ENCODE measurements at places on chromosomes 5 and 9. TPM values are rescaled to one million over a fixed set of nuclear protein-coding genes. Genes with fewer than 3 reads are reported as not detected.

The LAMC3 gene
- 10.2 TPM for total RNA-seq

The MAP1B gene
- total RNA-seq = 49.9 TPM

DNA sequence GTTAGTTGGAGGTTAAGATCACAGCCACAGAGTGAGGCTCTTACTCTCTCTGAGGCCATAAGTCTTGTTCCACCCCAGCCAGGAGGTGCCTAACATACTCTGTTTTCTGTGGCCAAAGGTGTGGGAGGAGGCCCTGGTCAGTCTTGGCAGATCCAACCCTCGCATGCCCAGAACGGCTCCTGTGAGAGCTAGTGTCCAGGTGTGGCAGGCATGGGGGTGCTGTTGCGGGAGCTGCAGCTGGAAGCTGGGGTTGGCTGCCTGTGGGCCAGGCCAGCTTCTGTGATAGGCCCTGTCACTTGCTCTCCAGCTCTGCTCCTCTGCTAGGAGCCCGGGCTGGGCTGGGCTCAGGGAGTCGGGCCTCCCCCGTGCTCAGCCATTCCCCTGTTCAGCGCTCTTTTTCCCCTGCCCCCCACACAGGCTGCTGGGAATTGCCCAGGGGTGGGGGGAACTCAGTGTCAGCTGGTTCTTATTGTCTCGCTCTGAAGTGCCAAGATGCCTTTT, 31.6 kb downstream of the IER5L start:
- DNase-seq = no peak

GRCh38 chr5:4990462-4990861, 149.7 kb upstream of the ADAMTS16 start:
- no peak for DNase-seq

DNA sequence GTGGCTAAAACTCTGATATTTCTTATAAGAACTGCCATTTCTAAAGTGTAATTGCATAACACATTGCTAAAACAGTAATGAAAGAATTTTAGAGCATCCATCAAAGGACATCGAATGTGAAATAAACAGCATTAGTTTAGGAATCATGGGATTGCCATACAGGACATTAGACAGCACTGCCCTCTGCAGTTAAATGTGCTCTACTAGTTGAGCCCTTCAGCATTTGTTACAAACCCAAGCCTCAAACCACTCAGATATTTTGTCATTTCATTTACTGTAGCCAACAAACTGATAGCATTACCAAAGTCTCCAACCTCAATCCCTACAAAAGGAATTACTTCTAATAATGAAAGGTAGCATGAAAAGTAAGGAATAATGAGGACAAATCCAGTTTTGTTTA, 116.8 kb upstream of the COX7C start:
- no peak for DNase-seq

GRCh38 chr9:25613709-25614108, 64.5 kb downstream of the TUSC1 start:
- no peak for DNase-seq

The ROPN1L gene
- total RNA-seq = 1.0 TPM

The FREM1 gene
- total RNA-seq = 0.53 TPM

GRCh38 chr5:135304352-135305221, 94.4 kb downstream of the MACROH2A1 start:
- peak; percentile 71 for DNase-seq

The CDKN2A gene
- not detected for total RNA-seq

GRCh38 chr9:122403381-122404000, 32.7 kb downstream of the PTGS1 start:
- no peak for DNase-seq

DNA sequence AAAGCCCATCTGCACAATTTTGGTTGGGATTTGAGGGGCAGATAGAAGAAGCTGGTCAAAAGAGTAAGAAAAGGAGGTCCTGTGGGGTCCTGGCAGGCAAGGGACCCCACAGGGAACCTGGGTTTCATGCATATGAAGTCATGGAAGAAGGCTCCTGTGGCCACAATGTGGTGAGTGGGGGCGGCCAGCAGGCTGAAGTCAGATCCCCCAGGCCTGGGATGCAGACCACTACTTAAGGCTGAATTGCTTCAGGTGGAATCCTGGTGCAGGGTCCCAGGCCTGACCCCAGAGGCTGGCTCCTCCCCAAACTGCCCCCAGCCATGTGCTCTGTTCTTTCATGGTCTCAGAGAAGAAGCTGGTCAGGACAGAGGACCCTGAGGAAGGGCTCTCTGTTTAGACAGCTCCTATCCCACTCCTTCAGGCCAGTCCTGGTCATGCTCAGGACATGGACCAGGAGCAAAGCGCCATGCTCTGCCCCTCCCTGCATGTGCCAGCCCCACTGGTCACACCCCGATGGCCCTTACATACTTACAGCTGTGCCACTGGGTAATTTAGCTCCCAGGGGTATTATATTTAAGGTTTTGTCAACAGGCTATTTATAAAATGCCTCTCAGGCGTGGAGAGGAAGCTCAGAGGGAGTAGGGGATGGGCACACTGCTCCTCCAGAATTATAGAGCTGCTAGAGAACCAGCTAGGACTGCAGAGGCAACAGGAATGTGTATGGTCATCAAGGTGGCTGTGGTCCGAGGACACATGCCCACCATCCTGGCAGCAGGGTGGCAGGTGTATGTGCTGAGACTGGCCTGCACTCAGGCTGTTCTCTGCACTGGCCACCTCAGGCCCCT, 33.4 kb downstream of the C5orf15 start:
- DNase-seq = no peak

GRCh38 chr5:164958688-164959087, 1453.3 kb downstream of the MAT2B start:
- no peak for DNase-seq

The CTNNA1 gene
- total RNA-seq = 304 TPM

DNA sequence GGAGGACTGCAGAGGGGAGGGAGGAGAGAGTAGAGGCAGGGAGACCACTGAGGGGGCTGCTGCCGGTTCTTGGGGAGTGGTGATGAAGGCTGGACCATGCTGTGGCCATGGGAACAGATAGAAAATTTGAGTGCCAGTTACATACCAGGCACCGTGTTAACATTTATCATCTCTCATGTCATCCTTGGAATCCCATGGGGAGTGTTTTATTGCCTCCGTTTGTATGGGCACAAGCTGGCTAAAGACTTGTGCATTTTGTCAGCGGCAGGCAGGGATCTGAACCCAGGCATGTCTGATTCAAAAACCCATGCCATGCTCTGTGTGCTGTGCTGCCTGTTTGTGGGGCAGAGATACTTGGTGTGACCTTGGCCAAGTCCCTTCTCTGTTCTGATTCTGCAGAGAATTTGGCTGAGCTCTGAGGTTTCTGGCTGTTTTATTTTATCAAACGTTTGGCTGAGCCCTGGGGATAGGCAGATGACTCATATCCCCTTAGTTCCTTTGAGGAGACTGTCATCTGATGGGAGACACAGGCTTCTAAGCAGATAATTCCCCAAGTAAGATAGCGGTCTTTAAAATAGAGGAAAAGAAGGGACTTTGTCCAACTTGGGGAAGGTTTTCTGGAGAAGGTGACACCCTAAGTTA, 22.2 kb downstream of the COL27A1 start:
- no peak for DNase-seq

The ISL1 gene
- total RNA-seq = 2.0 TPM

The CDH12 gene
- 0.56 TPM for total RNA-seq

- no peak for DNase-seq
Measured at GRCh38 chr5:148913985-148914431, 87.6 kb downstream of the ADRB2 start.

DNA sequence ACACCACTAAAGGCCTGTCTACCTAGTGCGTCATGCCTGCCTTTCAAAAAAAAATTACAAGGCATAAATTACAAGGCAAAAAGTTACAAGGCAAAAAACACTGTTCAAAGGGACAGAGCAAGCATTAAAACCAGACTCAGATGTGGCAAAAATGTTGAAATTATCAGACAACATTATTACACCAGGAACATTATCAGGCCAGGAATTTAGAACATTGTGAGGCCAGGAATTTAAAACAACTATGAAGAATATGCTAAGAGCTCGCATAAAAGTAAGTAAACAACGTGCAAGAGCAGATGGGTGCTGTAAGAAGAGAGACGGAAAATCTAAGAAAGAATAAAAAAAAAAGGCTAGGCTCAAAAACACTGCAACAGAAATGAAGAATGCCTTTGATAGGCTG, 18.2 kb upstream of the MLANA start:
- DNase-seq = no peak

The DPP7 gene
- total RNA-seq = 144 TPM

GRCh38 chr5:160359242-160359641, 11.2 kb downstream of the C1QTNF2 start:
- DNase-seq = no peak

DNA sequence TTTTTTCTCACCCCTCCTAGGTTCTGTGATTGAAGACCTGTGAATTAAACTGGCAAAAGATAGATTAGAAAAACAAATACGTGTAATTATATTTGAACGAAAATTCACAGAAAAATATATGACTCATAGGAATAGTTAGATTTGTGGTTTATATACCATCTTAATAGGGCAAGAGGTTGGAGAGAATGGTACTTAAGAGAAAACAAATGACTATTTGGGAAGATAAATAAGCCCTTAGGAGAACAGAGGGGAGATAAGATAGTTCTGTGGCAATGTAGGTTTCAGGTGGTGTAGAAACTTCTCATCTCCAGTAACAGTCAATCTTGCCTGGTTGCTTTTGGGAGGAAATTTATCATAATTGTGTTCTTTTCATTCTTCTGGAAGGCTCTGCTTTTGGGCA, 122.0 kb downstream of the PRDM9 start:
- DNase-seq = no peak

The PIP5KL1 gene
- total RNA-seq = 10.0 TPM

GRCh38 chr9:3777137-3777536, 251.3 kb upstream of the RFX3 start:
- no peak for DNase-seq

- peak; percentile 36 for DNase-seq
Measured at GRCh38 chr9:79129865-79130480, 441.8 kb upstream of the TLE4 start.

The ALDH1A1 gene
- total RNA-seq = 16.7 TPM

DNA sequence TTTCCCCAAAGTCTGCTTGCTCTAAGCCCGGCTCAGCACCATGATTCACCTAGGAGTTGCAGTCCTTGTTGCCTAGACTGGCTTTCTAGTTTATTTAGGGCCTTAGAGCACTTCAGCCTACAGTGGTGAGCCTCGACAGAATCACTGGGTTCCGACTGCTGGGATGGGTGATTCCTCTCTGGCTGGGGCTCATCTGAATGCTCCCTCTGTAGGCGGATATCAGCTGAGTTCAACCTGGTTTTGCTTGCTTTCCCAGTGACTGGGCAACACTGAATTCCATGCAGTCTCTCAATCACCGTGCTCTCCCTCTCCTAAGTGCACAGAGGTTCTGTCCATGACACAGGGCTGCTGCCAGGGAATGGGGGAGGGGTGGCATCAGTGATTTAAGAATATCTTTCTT, 54.1 kb downstream of the OSMR start:
- no peak for DNase-seq

The ACOT12 gene
- total RNA-seq = not detected

GRCh38 chr9:18707489-18708205, 233.7 kb downstream of the ADAMTSL1 start:
- no peak for DNase-seq

GRCh38 chr5:169296419-169297143, 4.4 kb downstream of the SLIT3 start:
- DNase-seq = no peak

- no peak for DNase-seq
Measured at GRCh38 chr5:131163276-131164119, 1.6 kb downstream of the HINT1 start.

GRCh38 chr5:56212130-56212879, 20.8 kb downstream of the ANKRD55 start:
- DNase-seq = no peak

The SAXO1 gene
- not detected for total RNA-seq

The MRPS2 gene
- total RNA-seq = 55.6 TPM

DNA sequence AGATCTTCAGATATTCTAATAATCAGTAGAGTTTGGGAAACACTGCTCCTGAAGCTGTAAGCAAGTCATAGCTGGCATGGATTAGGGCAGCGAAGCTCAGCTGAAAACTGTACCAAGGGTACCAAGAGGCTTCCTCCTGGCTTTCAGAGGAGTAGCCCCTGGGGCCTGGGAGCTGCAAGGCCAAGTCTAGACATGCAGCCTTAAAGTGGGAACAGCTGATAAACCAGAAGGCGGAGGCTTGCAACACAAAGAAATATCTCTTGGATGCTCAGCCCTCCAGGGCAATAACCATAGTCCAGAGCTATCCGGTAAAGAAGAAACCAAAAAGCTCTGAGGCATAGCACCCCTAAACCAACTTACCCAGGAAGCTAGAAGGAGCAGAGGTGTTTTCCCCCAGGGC, 51.5 kb downstream of the MRPS30 start:
- DNase-seq = no peak
